HT-29 (cell line): ENCODE measurements at places on chromosomes 4 and X.

DNA sequence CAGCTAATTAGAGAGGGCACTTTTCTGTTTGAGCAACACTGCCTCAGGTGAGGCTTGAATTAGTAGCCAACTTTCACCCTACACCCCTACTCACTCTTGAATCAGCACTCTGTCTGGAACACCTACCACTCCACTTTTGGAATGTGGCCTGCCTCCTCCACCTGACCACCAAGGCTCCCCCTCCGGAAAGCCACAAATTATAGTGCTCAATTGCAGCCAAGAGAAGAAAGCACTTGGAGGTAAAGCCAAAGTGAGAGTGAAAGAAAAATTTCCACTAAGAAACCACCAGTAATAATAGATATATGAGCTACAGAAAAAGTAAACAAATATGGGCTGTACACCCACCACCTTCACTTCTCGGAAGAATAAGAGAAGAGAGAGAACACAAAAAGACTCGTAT is 41.1 kb downstream of the PPP3CA start:
- no peak for DNase-seq

- peak; percentile 33 for DNase-seq
Measured at GRCh38 chr4:166091912-166092510, 219.0 kb downstream of the TLL1 start.

- no peak for DNase-seq
Measured at GRCh38 chr4:137430171-137430570, 102.1 kb downstream of the PCDH18 start.

DNA sequence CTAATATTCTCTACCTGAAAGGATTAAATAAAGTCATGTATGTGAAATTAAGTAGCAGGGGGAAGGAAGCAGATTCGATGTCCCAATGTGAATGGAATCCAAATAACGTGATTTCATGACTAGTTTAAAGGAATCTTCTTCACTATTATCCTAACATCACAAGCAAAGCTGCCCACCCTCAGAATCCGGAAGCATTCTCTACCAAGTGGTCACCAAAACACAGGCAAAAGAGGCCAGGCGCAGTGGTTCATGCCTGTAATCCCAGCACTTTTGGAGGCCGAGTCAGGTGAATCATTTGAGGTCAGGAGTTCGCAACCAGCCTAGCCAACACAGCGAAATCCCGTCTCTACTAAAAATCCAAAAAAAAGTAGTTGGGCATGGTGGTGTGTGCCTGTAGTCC is 212.9 kb downstream of the LDB2 start:
- no peak for DNase-seq

DNA sequence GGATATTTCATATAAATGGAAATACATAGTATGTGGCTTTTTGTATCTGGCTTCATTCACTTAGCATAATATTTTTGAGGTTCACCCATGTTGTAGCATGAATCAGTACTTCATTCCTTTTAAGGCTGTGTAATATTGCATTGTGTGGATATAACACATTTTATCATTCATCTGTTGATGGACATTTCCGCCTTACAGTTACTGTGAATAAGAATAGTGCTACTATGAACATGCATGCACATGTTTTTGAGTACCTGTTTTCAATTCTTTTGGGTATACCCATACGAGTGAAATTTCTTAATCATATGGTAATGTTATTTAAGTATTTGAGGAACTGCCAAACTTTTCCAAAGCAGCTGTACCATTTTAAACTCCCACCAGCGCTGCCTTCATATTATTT is 539.6 kb upstream of the DIPK2B start:
- DNase-seq = no peak

GRCh38 chr4:40572692-40573310 is 56.9 kb downstream of the RBM47 start:
- no peak for DNase-seq

DNA sequence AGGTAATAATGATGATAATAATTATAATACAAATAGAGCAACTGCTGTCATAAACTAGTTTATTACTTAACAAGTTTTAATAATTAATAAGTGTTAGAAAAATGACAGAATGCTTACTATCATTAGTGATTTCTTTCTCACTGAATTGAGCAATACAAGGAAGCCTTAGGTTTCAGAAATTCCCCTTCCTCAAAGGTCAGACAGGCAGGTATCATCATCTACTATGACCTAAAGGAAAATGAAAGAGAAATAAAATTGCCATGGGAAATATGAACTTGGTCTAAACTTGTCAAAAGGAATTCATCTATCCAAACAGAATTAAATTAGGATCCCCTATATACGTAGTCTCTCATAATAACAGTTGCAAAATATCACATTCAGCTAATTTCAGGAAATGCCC is 56.3 kb upstream of the SLC7A11 start:
- DNase-seq = no peak

GRCh38 chrX:30488092-30488491 is 89.5 kb downstream of the TASL start:
- DNase-seq = no peak

DNA sequence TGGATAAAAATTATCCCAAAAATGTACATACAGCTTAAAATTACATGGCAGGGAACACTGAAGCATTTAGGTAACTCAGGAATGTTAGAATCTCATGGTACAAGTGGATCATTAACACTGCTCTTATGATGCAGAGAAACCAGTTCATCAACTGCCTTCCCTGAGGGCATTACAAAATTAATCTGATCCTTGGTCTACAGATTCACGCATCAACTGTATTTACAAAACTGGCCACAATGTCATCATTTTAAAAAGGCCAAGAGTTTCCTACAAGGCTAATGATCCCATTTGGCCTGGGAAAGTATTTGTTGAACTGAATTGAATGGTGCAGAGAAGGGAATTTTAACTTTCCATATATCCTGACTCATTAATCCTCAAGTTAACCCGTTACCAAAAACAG is 84.6 kb downstream of the TSPAN5 start:
- DNase-seq = peak; percentile 48

DNA sequence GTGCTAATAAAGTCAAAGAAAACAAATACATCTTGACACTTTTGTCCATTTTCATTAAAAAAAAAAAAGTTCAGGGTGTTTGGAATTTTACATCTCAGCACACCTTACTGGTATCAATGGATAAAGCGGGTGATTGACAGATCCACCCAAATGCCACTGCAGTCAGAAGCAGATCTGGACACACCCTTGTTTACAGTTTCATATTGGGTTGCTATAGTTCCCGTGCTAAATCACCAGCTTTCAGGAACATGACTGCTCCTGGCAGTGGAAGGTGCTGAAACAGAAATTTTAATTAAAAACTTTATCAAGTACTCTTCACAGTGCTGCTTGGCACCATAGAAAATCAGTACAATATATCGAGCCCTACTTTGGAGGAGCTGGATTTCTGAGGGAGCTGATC is 116.3 kb downstream of the STOX2 start:
- no peak for DNase-seq
